Activated T-helper 1 cell treated with anti-CD3 and anti-CD28 coated beads, Interleukin-12 subunit alpha, Interleukin-12 subunit beta, Interleukin-2, Interleukin-4 antibody, amounts not matched to agents 30 ng/mL and 10 ng/mL and 1 ng/mL, durations not matched to agents 14 hours and 24 hours and 36 hours (primary cell): ENCODE measurements at places on chromosomes 7 and 10. TPM values are rescaled to one million over a fixed set of nuclear protein-coding genes. Genes with fewer than 3 reads are reported as not detected.

- H3K27ac ChIP-seq = no peak overlapping the region
- H3K4me3 ChIP-seq = no peak overlapping the region
- no peak for DNase-seq
- H3K4me1 ChIP-seq = no peaks in the 10 kb centered on the region
- no peaks in the 10 kb centered on the region for H3K27me3 ChIP-seq
Measured at GRCh38 chr7:128390871-128391565, 18.8 kb downstream of the IMPDH1 start.

The OR2A1 gene
- not detected in 2 replicates for total RNA-seq

DNA sequence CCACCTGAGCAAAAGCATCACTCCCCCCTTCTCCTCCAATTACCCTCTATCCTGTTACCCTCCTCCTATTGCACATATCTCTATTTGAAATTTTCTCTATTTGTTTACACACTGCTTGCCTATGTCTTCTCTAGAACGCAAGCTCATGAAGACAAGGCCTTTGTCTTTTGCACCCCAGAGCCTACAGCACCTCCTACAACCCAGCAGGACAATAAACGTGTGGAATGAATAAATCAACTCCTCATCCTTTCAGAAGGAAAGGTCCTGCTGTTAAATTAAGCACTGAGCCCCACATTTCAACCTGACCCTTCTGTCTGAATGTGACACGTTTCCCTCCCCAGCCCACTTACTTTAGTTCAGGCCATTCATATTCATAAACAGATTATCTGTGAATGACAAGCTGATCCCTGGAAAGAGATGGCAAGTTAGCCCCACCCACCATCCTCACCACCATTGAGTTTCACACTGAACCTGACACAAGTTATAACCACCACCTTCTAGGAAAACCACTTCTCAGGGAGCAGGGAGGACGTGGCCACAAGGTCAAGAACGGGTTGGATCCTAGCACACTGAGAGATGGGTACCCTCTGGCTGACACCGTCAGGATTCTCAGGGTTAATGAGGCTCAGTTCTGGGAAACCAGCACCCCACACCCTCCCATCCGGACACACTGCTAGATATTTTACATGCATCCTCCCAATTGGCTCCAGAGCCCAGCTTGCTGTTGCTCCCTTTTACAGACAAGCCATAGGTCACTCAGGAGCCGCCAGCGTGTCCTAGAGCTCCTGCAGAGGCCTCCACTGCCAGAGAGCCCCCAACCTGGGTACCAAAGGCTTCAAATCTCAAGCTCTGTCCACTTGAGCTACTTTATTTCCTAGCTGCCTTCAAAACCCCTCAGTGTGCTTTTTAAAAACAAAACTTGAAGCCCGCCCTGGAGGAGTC lies 934 bp downstream of the PRTFDC1 start:
- H3K27ac ChIP-seq = peak overlapping the region; percentile 58
- H3K4me3 ChIP-seq = peak overlapping the region; percentile 60
- no peak for DNase-seq

DNA sequence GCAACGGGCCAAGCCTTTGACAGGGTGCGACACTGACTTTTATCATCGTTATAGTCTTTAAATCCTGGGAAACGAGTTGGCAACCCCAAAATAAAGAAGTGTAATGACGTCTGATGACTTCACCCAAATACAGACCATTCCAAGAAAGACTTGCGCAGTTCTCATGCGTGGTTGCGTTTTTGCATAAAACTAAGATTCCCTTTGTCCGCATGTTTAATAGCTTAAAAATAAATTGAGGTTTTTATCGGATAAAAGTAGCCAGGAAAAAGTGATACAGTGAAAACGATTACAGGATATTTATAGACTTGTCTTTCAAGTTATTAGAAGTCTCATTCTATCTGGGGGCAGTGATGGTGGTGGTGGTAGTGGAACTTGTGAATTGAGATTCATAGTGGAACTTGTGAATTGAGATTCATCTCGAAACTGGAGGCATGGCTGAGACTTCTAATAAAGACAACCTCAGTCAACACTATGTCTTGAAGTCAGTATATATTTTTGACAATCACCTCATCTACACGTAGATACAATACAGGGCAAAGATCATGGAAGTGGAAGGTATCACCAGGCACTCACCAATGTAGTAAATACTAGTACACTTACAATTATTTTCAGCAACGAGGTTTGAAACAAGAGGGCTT lies 1.2 kb upstream of the NAMPT start:
- H3K27me3 ChIP-seq = peaks cover 2% of the 10 kb centered on the region
- peaks cover 50% of the 10 kb centered on the region for H3K4me1 ChIP-seq
- peaks cover 24% of the 10 kb centered on the region for H3K36me3 ChIP-seq
- H3K4me3 ChIP-seq = peak overlapping the region; percentile 95

DNA sequence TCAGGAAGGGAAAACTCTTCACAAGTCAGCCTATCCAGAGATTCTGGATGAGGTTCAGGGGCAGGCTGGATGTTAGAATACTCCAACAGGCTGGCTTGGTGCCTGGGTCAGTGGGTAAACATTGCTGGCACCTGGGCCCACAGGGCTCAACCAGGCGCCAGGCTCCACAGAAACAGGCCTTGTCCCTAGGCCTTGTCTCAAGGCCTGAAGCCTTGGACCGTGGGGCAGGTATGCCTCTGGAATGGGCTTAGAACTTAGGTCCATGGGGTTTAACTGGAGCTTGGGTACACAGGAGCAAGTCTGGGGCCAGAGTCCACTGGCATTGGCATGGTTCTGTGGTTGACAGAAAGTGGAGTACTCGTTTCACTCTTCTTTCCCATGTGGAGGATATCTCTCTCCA lies 263.0 kb upstream of the ETV1 start:
- no peak for DNase-seq
- H3K4me1 ChIP-seq = no peaks in the 10 kb centered on the region
- H3K27me3 ChIP-seq = no peaks in the 10 kb centered on the region
- no peaks in the 10 kb centered on the region for H3K36me3 ChIP-seq
- no peak overlapping the region for H3K27ac ChIP-seq

DNA sequence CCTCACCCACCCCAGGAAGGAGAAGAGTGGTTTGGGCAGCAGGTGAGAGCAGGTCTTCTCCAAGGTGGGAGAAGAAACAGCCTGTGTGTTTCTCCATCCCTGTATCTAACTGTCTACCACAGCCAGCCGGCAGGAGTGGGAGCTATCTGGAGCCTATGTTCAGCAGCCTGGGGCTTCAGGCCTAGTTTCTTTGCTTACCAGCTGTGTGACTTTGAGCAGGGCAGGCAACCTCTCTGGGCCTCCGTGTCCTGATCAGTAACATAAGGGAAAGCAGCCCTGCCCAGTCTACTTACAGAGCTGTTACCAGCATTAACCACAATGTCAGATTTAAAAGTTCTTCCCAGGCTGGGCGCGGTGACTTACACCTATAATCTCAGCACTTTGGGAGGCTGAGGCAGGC lies 450.7 kb upstream of the ZMIZ1 start:
- peaks cover 7% of the 10 kb centered on the region for H3K27me3 ChIP-seq
- no peak for DNase-seq
- H3K4me3 ChIP-seq = no peak overlapping the region
- no peak overlapping the region for H3K27ac ChIP-seq

The NPY gene
- not detected in 2 replicates for total RNA-seq

DNA sequence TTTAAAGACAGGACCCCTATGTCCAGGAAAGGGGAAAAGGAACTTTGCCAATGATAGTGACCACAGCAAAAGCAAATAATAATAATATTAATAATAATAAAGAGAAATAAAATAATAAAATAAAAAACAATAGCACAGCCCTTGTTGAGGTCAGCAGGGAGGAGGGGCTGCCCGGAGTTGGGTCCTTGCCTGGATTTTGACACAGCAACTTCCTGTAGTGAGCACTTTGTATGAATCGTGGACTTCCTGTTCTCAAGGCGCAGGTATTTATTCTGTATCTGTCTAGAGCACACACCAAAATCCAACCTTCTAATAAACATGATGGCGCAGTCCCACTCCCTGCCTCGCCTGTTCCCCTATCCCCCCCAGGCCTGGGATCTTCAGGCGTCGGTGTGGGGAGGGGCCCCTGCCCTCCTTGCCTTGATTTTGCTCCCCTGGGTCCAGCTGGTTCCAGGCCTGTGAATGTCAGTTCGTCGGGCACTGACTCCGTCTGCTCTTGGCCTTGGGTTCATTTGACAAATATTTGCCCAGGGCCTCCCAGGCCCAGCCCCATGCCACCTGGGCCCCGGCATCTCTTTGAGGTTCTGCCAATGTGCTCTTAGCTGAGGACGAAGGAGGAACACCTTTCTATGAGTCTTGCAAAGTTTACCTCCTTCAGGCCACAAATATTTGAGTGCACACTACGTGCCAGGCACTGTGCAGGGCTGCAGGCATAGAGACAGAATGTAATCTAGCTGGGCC lies 13.9 kb downstream of the TRIM8 start:
- no peaks in the 10 kb centered on the region for H3K27me3 ChIP-seq
- no peak for DNase-seq
- H3K36me3 ChIP-seq = peaks cover 33% of the 10 kb centered on the region
- peak overlapping the region; percentile 52 for H3K27ac ChIP-seq
- H3K4me1 ChIP-seq = peaks cover 47% of the 10 kb centered on the region

DNA sequence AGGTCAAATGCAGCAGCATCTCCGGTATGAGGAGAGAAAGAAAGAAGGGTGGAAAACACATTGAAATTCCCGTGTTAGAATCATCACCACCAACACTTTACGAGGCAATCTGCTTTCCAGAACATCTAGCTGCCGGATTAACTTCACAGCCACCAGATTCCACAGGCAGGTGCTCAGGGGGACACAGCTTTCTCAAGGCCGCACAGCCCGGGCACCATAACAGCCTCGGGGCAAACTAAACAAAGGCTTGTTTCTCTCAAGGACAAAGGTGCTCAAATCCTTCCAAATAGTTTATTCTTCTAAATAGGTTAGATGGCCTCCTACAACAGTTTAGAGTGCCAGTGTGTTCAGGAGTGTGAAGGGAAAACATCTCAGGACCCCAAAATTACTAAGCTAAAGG lies 156.3 kb downstream of the DIP2C start:
- no peak overlapping the region for H3K27ac ChIP-seq
- no peaks in the 10 kb centered on the region for H3K36me3 ChIP-seq
- H3K27me3 ChIP-seq = no peaks in the 10 kb centered on the region
- no peaks in the 10 kb centered on the region for H3K4me1 ChIP-seq

DNA sequence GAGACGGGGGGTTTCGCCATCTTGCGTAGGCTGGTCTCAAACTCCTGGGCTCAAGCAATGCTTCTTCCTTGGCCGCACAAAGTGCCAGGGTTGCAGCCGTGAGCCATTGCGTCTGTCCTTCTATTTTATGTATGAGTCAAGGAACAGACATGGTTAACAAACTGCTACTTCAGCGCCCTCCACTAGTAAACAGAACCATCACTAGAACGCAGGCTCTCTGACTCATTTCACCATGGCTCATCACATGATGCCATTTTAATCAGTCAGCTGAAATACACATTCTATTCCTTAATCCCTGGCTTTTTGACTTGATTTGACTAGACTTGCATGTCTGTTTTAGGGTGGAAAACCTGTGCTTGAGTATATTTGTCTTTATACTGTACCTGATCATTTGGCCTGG lies 41.3 kb downstream of the CELF2 start:
- H3K36me3 ChIP-seq = no peaks in the 10 kb centered on the region
- no peaks in the 10 kb centered on the region for H3K4me1 ChIP-seq
- H3K4me3 ChIP-seq = no peak overlapping the region
- peaks cover 27% of the 10 kb centered on the region for H3K27me3 ChIP-seq
- no peak for DNase-seq

The LRMDA gene
- not detected in 2 replicates for total RNA-seq

DNA sequence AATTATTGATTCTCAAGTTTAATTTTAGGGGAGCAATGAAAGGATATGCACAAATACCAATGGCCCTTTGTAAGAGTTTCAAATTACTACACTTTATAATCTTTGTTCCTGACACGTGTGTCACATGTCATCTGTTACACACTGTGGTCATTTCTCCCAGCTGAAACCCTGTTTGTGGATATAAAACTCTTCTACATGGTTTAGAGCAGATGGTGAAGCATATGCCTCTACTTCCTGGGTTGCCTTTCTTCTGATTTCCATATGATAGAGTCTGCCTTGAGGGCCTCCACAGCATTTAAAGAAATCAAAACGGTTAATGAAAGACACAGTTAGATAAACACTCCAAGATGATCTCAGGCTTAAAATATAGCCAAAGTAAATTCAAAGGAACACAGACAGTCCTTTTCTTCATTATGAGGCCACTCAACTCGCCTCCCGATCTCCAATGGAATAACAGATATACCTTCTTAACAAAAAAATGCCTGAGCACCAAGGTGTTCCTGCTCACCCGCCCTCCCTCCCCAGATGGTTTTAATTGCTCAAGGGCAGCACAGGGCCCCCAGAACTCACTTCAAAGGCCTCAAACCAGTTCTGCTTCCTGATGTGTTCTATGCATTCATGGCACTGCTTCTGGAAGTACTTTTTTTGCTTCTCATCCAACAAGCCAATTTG lies 75.0 kb downstream of the CPVL start:
- H3K36me3 ChIP-seq = no peaks in the 10 kb centered on the region
- H3K27me3 ChIP-seq = peaks cover 4% of the 10 kb centered on the region
- no peak overlapping the region for H3K27ac ChIP-seq
- DNase-seq = no peak
- no peaks in the 10 kb centered on the region for H3K4me1 ChIP-seq

- peaks cover 4% of the 10 kb centered on the region for H3K27me3 ChIP-seq
- peaks cover 16% of the 10 kb centered on the region for H3K4me1 ChIP-seq
- H3K4me3 ChIP-seq = no peak overlapping the region
- no peak for DNase-seq
Measured at GRCh38 chr7:158710651-158711102, 6.1 kb upstream of the NCAPG2 start.

DNA sequence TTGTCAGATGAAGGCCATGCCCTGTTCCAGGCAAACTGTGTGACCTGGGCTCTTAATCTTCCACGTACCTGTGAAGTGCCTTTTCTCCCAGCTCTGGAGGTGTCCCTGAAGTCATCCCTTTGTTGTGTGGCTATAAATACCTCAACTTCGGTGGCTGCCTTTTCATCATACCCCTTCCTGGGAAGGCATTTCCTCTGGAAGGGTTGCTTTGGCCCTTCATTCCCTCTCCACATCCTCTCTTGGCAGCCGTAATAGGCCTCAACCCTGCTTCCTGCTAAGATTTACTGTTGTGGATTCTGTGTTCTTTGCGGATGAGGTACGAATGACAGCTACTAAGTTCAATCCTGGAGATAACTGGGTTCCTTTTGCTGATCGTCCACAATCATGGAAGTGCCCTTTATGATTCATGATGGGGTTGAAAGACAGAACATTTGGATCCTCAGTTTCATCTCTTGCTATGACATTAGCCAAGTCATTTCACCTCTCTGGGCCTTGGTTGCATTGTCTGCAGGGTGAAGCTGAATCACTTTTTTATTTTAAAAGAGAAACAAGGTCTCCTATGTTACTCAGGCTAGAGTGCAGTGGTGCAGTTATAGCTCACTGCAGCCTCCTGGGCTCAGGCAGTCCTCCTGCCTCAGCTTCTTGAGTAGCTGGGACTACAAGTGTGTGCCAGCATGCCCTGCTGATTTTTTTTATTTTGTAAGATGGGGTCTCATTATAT lies 23.6 kb downstream of the FKBP6 start:
- H3K27ac ChIP-seq = no peak overlapping the region
- no peak overlapping the region for H3K4me3 ChIP-seq
- H3K27me3 ChIP-seq = peaks cover 2% of the 10 kb centered on the region

The SPDYE11 gene
- total RNA-seq = not detected in 2 replicates

The FKBP6 gene
- not detected in 2 replicates for total RNA-seq

GRCh38 chr7:18320422-18320821 lies 175.1 kb upstream of the HDAC9 start:
- H3K4me3 ChIP-seq = no peak overlapping the region
- H3K27ac ChIP-seq = no peak overlapping the region
- peaks cover 5% of the 10 kb centered on the region for H3K27me3 ChIP-seq
- no peaks in the 10 kb centered on the region for H3K4me1 ChIP-seq
- no peaks in the 10 kb centered on the region for H3K36me3 ChIP-seq
